ENCODE measurements at places on chromosomes 4 and X.
A peak's percentile ranks its signal among the peaks of the same experiment; 100 is the strongest.

DNA sequence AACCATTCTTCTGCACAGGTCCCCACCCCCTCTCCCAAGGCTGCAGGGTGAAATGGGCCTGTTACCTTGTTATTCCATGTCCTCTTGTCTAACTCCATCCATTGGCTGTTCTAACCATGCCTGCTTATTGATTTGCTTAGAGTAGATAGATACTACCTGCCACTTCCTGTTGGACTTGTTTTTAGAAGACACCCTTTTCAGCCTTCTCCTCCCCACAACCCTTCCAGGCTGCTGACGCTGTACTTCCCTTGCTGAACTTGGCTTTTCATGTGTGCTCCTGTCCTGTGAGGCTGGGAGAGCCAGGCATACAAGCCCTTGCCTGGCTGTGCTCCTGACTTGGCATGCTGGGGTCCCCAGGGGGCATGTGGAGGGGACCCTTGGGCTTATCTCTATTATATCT is 81.9 kb downstream of the AASDH start:
- DNase-seq: no peak

GRCh38 chrX:147899379-147900114 is 12.2 kb upstream of the FMR1 start:
- no peak for DNase-seq

DNA sequence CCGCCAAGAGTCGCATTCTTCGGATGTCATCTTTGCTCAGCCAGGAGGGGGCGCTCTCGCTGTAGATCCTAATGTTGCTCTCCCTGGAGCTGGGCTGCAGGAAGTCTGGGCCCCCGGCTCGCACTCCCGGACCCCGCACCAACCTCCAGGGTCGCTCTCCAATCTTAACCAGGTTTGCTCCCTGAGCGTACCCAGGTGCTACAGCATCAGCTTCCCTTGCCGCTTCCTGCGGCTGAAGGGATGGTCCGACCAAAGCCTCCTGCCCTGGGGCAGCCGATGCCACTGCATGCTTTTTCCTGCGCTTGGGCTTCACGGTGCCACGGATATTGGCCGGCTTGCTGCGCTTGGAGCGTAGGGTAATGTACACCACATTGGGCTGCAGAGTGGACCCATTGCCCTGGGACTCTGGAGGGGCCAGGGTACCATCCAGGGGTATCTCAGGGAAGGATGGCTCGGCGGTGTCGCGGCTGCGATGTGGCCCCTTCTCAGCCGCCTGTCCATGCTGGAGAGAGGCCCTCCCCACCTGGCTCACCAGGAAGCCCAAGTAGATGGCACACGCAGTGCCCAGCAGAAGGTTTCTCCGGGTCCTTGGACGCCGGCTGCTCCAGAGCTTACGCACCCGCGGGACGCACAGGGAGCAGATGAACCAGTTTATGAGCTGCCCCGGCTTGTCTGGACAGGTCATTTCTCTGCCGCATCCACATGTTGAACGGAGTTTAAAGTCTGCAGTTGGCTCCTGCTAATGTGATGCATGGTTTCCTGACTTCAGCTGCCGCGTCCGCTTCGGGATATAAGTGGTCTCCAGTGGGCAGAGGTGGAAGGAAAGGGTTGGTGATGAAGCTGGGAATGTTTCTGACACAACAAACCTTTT is 1.9 kb downstream of the GASK1B start:
- DNase-seq: peak; percentile 61

GRCh38 chr4:7423391-7423790 is 11.3 kb downstream of the PSAPL1 start:
- DNase-seq: no peak

GRCh38 chrX:47232197-47232802 is 509 bp upstream of the USP11 start:
- DNase-seq: no peak

DNA sequence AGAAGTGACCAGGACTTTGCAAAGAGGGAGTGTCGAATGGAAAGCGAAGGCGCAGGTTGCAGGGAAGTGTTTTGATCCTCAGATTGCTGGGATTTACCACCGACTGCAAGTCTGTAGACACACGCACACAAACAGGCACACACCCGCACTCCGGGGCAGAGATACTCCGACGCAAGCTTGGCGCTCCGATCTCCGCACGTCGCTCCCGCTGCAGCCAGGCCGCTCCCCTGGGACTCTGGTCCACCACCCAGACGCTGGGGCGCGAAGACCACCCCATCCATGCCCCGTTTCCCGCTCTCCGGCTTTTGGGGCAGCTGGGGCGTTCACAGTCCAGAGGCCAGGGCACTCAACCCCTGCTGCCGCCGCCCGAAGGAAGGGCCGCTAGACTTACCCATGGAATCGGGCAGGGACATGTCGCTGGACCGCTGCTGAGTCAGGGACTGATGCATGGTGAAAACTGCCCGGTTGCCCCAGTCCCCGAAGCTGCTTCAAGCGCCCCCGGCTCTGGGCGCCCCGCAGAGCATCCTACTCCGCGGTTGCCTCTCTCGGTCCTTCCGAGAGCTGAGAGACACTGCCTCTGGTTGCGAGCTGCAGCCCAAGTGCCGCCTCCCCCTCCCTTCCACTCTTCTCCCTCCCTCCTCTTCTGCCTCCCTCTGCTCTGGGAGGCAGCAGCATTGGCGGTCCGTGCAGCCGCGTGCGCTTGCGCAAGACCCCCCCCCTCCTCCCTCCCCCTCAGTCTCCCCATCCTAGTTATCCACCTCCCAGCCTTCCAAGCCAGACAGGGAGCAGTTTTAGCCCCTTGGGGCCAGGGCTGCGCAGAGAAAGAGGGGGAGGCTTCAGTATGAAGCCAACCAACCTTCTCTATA is at the start of gene TMEM255A:
Gene TMEM255A, minus strand, starts transcription at position 601 of the 866 bp plus-strand sequence. Its CDS starts 152 bp downstream, at position 449.
- no peak for DNase-seq

- DNase-seq: no peak
Measured at GRCh38 chrX:72317139-72317538, 11.4 kb upstream of the CITED1 start.

DNA sequence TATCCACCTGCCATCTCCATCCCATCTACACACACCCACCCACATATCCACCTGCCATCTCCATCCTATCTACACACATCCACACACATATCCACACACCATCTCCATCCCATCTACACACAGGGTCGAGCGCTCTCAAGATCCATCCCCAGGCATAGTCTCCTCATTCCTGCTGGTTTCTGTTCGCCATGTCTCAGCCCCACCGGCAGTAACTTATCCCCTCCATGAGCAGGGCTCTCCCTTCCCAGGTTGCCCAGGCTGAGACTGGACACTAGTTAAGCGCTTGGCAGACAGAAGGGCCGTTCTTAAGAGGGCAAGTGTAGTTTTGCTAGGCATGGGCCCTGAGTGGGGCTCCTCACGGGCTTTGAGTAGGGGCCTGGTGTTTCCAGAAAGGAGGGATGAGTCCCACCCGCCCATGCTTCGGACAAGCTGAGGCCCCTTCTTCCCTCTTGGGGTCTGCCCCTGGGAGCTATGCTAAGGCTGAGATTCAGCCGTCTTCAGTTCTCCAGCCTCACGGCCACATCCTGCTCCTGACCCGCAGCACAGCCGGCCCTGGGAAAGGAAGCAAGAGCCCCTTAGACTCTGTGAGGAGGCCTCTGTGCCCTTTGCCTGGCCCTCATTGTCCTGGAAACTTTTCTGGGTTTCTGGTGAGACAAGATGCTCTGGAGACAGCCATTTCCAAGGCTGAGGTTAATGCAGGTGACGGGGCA is 20.4 kb downstream of the TMEM271 start:
- DNase-seq: no peak

DNA sequence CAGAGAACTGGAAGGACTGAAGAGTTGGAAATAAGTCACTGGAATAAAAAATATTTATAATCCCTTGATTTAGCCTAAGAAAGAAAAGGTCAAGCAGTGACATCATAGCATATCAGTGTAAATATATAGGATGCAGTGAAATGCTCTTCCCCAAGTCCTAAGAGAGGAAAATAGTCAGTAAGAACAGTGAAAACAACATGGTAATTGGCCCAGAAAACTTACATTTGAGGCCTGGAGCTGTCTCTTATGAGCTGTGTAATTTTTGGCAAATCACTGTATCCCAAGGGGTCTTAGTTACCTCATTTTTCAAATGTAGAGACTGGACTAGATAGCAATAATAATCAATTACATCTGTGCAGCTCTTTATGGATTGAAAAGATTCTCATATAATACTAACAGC is 255.7 kb upstream of the AR start:
- DNase-seq: no peak

GRCh38 chrX:12441381-12442128 is 303.3 kb downstream of the FRMPD4 start:
- no peak for DNase-seq

All from activated T-cell treated with anti-CD3 and anti-CD28 coated beads, Interleukin-2, amount 50 U/mL, for 48 hours (primary cell).